ENCODE measurements at places on chromosomes 7 and 10.

GRCh38 chr10:121900443-121901174 is 27.2 kb downstream of the ATE1 start:
- no peak for DNase-seq

DNA sequence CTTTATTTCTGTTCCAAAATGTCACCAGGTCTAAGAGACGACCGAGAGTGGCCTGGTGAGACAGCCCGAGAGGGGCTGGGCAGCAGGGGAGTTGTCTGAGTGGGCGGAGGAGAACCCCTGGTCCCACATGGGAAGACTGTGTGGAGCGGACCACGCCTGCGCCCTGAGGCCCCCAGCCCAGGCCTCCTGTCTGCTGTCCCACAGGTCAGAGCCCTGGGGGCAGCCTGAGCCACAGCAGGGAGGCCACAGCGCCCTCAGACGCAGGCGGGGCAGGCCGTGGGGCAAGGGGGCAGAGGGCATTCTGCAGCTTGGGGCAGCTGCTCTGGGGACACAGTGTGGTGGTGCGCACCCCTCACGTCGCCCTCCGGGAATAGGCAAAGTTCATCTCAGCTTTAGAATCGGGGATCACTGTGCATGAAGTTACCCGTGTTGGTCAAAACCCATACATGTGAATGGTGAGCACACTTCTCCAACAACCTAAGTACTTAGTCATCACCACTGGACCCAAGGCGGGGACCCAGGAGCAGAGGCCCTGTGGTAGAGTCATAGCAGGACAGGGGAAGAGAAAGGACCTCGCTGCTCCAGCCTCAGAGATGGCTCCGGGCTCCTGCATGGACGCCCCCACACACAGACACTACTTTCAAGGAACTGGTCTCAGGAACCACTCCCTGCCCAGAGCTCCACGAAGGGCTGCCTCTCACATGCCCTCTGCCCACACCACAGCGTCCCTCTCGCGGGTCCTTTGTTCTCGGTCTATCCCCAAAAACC is 214.7 kb downstream of the ELFN1 start:
- no peak for DNase-seq

- no peak for DNase-seq
Measured at GRCh38 chr7:85023916-85024315, 162.9 kb downstream of the SEMA3D start.

DNA sequence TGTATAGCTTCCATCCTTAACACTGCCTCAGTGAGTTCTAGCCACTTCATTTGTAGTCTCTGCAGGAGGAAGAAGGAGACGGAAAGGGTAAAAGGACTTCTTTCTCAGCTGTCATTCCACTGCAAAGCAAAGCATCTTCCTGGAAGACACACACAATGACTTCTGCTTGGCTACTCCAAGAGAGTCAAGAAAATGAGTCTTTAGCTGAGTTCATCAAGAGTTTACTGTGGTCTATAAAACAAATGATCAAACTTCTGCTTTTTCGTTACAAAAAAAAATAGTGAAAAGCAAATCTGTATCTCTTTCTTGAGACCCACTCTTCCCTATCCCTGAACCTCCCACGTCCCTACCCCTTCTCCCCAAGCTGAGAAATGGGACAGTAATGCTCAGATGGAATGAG is 205.0 kb upstream of the AHR start:
- no peak for DNase-seq
